Stimulated activated CD4-positive, alpha-beta T cell treated with anti-CD3 and anti-CD28 coated beads, Interleukin-1b, Interleukin-23, amount 100 ng/mL, for 1 hour (primary cell): ENCODE measurements at places on chromosomes 2 and 18.

DNA sequence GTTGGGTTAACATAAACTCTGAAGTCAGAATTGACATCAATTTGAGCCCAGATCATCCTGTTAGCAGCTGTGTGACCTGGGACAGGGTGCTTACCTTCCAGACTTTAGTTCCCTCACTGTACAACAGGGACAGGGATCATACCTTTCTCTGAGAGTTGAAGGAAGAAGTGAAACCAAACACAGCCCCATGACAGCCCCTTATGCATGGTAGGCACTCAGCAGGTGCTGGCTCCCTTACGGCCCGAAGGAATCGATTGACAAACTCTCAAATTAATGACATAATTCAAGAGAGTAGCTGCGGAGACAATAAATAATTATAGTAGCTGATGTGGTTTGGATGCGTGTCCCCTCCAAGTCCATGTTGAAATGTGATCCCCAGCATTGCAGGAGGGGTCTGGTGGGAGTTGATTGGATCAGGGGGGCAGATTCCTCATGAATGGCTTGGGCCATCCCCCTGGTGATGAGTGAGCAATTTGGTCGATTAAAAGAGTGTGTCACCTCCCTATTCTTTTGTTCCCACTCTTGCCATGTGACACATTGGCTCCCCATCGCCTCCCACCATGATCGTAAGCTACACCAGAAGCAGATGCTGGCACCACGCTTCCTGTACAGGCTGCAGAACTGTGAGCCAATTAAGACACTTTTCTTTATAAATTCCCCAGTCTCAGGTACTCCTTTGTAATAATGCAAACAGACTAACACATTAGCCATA, 72.4 kb downstream of the ODC1 start:
- no peak for DNase-seq

DNA sequence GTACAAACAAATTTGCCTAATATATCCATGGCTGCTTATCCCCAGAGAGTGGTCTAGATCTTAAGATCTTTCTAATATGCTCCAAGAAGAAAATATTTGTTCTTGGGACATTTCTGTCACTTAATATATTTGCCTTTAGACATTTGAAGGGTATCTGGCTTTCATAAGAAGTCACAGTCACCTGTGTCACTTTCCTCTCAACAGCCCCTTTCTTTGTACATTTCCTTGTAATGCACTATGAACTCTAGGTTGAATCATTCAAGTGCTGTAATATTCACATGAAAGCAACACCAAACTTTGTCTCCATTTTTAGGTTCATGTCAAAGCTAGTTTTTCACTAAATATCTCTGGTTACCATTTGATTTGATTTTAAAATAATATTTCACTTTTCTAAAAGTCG, 41.4 kb upstream of the NABP1 start:
- no peak for DNase-seq

DNA sequence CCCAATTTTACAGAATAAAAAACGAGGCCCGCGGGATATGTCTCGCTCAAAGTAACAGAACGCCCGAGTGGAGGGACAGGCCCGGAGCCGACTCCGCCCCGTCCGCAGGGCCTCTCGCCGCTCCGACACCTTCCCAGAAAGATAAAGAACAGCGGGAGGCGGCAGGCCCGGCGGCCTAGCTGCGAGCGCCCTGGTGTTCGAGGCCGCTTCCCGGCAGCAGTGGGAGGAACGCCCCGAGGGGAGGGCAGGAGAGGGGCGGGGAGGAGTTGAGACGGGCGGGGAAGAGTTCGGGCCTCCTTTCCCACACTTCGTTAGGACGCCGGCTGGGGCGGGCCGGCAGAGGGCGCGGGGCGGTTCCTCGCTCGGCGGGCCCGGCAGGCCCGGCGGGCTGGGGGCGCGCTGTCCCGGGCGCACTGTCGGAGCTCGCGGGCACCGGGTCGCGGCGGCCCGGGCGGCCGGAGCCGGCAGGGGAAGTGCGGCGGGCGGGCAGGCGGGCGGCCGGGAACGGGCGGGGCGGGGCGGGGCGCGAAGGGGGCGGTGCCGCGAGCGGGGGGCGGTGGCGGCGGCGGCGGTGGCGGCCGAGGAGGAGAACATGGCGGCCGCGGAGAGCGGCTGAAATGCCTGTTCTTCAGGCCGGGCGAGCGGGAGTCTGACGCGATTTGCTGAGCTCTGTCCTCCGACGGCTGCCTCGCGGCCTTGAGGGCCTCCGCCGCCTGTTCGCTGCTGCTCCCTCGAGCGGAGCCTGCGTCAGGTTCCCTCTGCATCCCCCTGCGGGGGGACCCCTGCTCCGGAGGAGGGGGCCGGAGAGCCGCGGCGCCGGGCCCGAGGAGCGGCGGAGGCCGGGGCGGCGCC, at the start of gene NCOA1:
NCOA1 (plus strand) TSS at position 565 of the 852 bp plus-strand sequence. CDS start 167,424 bp downstream, outside the sequence.
- DNase-seq: peak; percentile 74

DNA sequence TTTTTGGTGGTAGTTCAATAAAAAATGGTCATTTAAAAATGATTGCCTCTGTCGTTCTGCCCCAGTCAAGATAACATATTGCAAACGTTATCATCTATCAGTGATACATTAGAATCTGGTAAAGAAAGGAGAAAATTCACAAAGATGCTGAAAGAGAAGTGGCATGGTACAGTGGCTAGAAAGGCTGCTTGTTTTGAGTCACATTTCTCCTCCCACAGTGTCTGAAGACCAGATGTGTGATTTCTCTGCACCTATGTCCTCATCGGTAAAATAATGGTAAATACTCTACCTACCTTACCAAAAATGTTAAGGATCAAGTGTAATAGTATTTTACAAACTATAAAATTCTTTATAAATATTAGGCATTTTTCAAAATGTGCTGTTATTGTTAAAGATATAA, 76.1 kb upstream of the NOSTRIN start:
- no peak for DNase-seq

- no peak for DNase-seq
Measured at GRCh38 chr2:11365096-11365879, 20.9 kb upstream of the ROCK2 start.

- DNase-seq: no peak
Measured at GRCh38 chr2:237558961-237559641, 7.3 kb upstream of the PRLH start.

DNA sequence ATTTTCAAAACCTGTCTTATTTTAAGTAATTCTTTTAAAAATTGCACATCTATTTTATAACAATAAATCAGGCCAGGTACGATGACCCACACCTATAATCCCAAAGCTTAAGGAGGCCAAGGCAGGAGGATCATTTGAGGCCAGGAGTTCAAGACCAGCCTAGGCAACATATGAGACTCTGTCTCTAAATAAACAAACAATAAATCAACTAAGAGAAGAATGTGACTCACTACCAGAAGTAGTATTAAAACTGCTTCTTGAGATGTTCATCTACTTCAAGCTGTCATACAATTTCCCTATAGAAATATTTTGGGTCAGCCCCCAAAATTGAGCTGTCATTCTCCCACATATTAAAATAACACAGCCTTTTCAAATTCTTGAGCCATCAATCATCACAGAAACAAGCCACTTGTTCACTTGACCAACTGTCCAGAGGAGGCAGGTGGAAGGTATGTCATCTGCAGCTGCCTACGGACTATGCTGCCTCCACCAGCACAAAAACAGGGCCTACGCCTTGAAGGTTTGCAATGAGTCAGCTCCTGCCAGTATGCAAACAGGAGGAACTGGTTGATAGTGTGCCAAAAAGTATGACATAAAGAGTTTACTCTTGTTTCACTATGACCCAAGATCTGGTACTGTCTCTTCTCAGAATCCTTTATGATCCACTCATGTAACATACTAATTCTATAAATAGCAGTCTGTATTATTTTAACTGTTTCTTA, 33.6 kb downstream of the KIDINS220 start:
- no peak for DNase-seq

DNA sequence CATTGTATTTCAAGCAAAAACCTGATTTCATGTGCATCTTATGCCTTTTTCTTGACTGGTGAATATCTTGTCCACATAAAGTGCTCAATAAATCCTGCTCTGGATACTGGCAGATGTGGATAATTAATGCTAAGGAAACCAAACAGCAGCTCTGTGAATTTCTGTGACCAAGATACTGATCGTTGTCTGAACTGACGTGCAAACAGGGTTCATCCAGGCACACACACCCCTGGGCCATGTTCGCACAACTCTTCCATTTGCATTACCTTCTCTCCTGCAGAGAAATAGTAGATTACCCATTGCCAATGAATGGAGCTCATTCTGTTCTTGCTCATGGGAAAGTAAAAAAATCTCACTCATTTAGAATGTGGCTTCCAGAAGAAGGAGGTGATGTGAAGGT, 316.2 kb upstream of the TRIB2 start:
- no peak for DNase-seq

- DNase-seq: no peak
Measured at GRCh38 chr18:80228051-80228848, 19.1 kb downstream of the PARD6G start.

GRCh38 chr18:32208023-32208422, 18.2 kb downstream of the MEP1B start:
- DNase-seq: no peak

DNA sequence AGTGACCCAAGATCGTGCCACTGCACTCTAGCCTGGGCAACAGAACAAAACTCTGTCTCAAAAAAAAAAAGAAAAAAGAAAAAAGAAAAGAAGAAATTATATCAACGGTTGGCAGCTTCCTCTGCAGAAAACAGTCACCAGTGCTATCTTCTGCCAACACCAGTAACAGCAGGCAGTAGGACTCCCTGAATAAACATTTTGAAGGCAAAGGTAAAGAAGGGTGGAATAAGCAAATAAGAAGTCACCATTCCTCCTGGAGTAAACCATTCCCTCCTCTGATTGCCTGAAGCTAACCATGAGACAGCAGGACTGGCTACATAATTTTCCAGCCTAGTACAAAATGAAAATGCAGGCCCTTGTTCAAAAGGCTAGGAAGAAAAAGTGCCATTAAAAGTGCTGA, 9.0 kb upstream of the RNF103 start:
- DNase-seq: no peak

GRCh38 chr2:46097714-46098480, 199.3 kb upstream of the EPAS1 start:
- no peak for DNase-seq

DNA sequence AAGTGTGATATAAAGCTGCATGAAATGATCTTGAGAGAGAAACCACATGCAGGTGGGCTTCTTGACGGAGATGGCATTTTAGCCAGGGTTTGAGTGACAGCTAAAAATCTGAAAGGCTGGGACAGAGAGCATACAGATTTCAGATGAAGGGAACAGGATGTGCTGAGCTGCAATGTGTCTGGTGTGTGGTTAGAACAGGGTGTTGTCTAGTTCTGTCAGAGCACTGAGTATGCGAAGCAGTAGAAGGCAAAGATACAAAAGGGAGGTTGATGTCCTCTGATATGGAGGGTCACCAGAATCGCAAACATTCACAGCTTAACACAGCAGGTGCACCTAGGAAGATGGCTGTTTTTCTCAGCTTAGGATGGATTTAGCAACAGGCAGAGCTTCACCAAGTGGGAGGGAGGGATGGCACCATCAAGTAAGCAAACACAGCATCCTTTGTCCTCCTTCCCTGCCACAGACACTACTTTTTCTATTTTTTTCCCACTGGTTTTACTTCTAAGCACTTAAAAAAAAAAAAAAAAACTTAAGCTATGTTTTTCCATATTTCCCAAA, 182.5 kb downstream of the TMX3 start:
- no peak for DNase-seq

GRCh38 chr2:240230291-240230931, 90.0 kb upstream of the OTOS start:
- no peak for DNase-seq

DNA sequence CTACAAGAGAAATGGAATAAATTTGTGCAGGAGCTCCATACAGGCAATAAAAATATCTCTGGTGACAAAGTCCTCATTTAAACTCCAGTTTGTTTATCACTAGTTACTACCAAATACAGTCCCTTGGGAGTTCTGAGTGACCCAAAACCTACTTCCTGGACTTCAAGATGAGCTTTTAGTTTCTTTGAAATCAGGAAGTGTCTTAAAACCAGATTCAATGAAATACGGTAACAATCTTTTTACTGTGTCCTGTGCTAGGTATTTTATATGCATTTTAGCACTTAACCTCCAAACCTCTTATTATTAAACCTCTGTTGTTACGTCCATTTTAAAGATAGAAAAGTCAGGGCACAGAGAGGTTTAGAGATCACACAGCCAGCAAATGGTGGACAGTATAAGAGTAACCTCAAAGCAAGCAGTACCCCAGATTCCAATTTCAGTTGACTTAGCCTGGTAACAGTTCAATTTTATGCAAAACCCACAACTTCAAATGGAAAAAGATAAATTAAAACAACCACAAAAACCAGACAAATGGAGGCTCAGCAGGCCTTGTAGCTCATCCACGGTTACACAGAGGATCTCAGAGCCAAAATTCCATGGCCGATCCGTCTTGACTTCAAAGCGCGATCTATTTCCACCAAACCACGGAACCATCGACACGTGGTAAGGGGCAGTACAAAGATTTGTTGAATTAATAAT, 1.3 kb upstream of the KCMF1 start:
- no peak for DNase-seq

DNA sequence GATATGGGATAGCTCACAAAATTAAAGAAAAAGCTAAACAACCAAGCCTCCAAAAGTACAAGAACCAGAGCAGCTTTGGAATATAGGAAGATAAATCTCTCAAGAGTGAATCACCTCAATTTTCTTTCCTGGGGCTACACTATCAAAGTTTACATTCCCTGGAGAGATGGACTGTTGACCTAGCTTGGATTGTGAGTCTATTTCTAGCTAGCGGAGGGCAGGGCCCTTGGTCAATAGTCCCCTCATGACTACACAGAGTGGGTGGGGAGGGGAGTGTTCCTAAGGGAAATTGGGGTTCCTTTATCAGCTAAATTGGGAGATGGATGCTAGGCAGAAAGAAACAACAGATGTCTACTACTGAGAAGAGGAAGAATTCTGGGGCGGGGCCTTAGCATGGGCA, 29.9 kb upstream of the EIF2AK3 start:
- no peak for DNase-seq

DNA sequence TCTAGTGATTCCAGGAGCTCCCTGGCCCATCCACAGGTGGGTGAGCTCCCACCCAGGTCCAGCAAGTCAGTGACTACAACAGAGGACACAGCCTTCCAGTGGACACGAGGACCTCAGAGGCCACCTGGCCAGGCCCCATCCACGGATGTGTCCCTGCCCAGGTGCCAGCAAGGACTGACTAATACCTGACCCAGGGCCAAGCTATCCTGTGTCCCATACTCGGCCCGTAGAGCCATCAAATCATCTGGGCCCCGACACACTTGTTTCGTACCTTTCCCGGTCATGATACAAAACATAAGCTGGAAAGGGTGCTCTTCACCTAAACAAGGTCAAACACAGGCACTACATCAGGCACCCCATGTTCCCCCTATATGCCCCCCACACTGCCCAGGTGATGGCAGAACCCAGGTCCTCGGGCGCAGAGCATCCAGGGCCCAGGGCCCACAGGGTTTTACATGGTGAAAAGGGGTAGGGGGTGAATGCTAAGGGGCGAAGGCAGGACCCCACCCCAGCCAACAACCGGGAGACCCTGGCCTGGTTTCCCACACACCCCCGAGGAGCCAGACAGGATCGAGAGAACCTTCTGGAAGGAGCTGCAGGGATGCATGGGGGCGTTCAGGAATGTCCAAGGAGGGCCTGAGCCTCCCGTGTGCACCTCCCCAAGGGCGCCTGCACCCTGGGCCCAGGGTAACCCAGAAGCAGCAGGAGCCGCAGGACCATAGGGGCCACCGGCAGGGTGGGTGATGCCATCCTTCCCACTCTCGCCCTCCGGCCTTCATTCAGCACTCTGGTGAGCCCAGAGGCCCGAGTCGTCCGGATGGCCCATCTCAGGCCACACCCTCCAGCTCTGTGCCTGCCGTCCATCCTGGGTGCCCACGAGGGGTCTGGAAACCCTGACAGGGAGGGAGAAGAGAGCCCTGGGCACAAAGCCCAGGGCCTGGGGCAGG, 94.3 kb downstream of the HDAC4 start:
- DNase-seq: no peak

GRCh38 chr2:225737556-225737955, 338.0 kb downstream of the NYAP2 start:
- no peak for DNase-seq
